ENCODE measurements at places on chromosomes 5 and 9.

DNA sequence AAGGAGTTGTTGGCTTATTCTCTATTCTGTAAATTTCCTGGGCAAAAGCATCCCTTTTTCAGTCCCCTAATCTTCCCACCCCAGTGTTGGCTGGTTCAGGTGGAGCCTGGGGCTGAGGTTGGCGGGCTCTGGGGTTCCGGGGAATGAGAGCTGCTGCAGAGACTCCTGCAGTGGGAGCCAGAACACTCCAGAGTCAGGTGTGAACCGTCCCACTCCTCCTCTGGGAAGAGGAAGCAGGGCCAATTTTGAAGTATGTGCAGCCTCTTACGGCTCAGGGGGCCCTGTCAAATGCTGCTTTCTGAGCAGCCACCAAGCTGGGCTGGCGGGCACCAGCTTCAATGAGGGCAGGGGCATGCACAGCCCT lies 42.8 kb downstream of the JADE2 start:
- DNase-seq = no peak

- no peak for DNase-seq
These were observed 13.7 kb downstream of the ADAMTSL1 start for GRCh38 chr9:18487611-18488010.

DNA sequence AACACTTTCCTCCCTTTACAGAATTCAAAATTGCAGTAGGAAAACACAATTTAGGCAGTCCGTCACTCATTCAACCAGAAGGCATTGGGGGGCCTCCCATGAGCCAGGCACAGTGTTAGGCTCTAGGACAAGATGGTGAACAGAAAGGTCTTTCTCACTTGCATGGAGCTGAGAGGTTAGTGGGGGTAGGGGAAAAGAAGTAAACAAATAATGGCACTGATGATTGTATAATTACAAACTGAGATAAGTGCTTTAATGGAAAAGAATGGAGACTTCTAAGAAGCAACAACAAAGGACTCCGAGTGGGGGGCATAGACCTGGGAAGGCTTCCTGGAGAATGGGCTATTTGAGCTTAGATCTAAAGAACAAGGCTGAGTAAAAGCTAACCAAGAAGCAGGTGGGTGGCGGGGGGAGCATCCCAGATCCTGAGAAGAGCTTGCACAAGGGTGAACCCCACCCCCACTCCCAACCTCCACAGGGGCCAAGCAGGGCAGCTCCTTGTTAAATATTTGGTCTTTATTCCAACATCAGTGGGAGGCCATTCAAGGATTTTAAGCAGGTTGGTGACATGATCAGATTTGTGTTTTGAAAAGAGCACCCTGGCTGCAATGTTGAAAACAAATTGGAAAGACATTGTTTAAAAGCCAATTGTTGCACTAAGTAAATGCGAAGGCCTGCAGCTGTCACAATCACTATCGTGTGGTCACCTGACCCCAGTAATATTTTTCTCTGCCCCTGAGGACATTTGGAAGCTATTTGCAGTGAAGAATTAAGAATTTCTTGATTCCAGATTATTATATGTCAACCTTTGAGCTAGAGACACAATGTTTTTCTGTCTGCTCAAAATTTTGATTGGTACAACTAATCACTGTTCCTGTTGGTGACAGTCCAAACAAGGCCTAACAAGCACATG lies 73.9 kb upstream of the EFNA5 start:
- DNase-seq = no peak

GRCh38 chr9:124501771-124502320 lies 5.4 kb downstream of the NR5A1 start:
- DNase-seq = no peak

DNA sequence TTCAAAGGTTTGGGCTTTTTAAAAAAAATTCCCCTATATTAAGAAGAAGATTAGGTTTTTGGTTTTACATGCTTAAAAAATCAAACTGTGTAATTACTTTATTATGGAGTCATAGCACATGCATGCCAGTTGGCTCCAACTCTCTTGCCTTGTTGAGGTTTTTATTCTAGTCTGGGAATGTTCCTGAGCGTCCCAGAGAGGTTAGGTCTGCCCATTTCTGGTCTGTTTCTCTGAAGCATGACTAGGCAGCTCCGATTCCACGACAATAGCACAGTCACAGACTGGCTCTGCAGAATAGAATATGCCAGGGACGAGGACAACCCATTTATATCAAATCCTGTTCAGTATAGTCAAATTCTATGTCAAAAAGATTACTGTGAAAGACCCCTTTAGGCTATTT lies 217.0 kb downstream of the PCSK5 start:
- DNase-seq = no peak

- DNase-seq = peak; percentile 35
These were observed 14.1 kb upstream of the SFXN1 start for GRCh38 chr5:175464074-175464941.
